ENCODE measurements at places on chromosomes 3 and 15.

GRCh38 chr3:9946112-9947024 is 5.8 kb downstream of the PRRT3 start:
- peak; percentile 89 for DNase-seq

DNA sequence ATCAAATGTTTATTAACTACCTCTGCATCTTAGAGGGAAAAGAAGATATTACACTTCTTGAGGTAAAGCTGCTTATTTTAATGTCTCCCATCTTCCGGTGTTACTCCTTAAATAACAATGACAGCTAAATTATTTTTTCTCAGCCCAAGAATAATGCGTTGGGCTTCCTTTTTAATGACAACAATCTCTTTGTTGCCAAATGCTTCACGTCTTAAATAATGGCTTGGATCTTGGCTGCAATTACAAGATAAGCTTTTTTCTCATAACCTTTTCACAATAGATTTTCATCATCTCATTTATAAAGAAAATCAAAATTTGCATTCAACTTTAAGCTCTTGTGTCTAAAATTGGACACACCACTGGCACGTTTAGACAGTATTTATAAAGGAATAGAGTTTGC is 89.2 kb upstream of the COL8A1 start:
- DNase-seq = no peak

DNA sequence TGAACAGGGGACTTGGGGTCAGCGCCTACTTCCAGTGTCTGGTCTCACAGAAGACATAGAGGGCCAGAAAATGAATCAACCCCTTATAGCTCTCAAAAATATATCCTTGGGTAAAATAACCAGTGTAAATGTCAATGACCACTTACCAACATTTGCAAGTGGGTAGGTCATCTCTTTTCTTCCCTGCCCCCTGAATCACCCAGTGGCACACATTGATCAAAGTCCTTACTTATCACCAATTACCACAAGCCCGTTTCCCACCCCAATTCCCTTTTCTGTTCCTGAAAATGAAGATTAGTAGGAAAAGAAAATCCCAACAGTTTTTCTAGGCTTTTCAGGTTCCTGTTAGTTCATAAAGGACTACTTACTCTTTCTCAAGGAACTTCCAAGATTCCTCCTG is 70.5 kb upstream of the HEG1 start:
- no peak for DNase-seq

DNA sequence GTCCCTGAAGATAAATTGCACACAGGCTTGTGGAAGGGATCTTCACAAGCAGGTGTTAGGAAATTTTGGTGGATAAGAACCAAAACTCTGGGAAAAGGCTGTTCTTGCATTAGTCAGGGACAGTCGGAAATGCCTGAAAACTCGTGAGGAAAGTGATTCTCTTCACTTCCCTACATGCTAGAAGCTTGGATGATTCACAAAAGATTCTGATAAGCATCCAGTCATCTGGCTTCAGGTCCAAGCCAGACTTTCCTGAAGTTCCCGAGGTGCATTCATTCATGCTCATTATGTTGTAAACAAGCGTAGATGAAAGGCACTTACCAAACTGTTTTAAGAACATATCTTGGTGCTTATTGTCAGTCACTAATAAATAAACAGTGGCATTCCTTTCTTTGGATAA is 1028.7 kb downstream of the NTRK3 start:
- DNase-seq = no peak

GRCh38 chr3:55984626-55985025 is 483.6 kb downstream of the ERC2 start:
- no peak for DNase-seq
